ENCODE measurements at places on chromosomes 5 and 9.
A peak's percentile ranks its signal among the peaks of the same experiment; 100 is the strongest.

DNA sequence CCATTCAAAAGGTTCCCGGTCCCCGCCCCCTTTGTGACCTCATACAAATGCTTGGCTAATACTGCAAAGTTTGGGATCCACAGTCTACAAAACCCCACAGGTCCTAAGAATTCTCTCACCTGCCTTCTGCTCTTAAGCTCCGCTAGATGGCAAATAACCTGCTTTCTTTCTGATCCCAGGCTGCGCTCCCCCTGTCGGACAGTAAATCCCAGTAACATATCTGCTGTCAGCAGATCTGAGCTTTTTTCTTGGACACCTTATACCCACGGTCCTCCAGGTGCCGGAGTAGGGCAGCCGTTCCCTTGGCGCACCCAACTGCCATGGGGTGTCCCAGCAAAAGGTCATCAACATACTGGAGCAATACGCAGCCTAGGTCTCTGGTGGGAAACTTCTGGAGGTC lies 39.0 kb upstream of the PPP1R26 start:
- no peak for DNase-seq

GRCh38 chr5:74167206-74167929 lies 473.2 kb downstream of the ENC1 start:
- peak; percentile 72 for DNase-seq

DNA sequence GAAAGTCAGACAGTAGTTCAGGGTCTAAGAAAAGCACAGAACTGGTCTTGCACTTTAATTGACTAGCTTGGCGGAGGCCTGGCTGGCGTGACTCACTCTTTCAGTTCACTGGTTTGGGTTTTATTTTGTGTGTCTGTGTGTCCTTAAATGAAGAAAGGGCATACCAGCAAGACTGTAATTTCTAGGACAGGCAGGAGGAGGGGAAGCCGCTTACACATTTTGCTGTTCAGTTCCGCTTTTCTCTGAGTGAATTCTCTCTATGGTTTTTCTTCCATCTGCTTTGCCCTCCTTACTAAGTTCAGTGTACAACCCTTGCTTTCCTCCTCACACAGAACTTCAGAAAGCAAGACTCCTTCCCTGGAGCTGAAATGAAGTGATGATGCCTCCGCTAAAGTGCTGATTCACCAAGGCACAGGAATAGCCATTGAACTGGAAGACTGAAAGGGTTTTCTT lies 150.8 kb downstream of the MEF2C start:
- no peak for DNase-seq

GRCh38 chr5:35331956-35332950 lies 102.0 kb upstream of the PRLR start:
- no peak for DNase-seq

- no peak for DNase-seq
Observed at GRCh38 chr9:104841601-104842141, 77.7 kb downstream of the NIPSNAP3B start.

- DNase-seq: peak; percentile 45
Observed at GRCh38 chr9:70043689-70044489, at the start of gene MAMDC2. Gene MAMDC2 (plus strand): TSS chr9:70043848. CDS start chr9:70044198, 350 bp downstream.

- no peak for DNase-seq
Observed at GRCh38 chr5:158881091-158881880, 218.4 kb downstream of the EBF1 start.

DNA sequence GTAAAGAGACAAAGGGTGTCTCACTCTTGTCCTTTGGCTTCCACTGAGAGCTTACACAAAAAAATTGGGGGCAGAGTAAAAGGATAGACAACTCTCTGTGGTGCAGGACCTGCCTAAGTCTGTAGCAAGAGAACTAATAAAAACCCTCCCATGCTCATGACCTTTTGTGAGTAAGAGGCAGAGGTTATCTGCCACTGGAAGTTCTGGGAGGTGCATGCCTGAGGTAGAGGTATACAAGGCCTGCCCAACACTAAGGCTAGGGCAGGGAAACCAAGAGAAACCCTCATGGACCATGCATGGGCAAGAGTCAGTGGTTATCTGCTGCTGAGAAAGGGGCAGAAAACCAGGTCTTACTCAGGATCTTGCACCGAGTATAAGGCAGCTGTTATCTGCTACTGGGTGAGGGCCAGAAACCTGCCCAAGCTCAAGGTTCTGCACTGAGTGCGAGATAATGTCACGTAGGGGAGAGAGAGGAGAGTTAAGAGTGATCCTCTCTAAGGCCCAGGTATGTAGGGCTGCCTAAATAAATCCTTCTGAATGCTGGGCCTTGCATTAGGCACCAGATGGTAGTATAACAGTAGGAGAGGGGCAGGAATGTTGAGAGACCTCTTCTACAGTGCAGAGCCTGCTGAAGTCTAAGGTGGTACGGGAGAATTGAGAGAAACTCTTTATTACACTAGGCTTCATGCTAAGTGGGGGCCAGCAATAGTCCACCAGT lies 143.4 kb downstream of the MACROH2A1 start:
- DNase-seq: no peak

- DNase-seq: peak; percentile 94
Observed at GRCh38 chr5:139262742-139263445, 30.6 kb upstream of the MATR3 start.

DNA sequence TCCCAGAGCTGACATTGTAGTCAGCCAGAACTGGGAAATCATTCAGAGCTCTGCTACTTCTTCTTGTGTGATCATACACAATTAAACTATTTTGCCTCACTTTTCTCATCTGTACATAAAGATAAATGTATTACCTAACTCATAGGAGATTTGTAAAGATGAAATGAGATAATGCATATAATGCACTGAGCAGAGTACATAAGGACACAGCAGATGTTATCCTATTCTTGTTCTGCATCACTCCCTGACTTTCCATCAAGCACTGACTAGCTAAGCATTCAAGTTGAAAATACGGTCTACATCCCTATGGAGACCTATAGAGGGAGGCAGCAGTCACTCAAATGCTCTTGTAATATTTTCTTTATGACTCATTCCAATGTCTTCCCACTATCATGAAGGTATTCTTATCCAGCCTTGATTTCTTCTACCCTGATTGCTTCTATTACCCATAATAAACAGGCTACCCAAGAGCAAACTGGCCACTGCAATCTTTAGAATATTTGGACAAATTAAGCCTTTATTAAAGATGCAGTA lies 16.3 kb upstream of the PRR16 start:
- DNase-seq: no peak

GRCh38 chr9:5040730-5041389 lies 55.8 kb downstream of the JAK2 start:
- DNase-seq: no peak

GRCh38 chr9:69180670-69181069 lies 6.6 kb downstream of the TJP2 start:
- peak; percentile 99 for DNase-seq

GRCh38 chr9:127200106-127200862 lies 64.3 kb upstream of the GARNL3 start:
- no peak for DNase-seq

GRCh38 chr5:11174591-11174990 lies 413.6 kb upstream of the DAP start:
- DNase-seq: no peak

DNA sequence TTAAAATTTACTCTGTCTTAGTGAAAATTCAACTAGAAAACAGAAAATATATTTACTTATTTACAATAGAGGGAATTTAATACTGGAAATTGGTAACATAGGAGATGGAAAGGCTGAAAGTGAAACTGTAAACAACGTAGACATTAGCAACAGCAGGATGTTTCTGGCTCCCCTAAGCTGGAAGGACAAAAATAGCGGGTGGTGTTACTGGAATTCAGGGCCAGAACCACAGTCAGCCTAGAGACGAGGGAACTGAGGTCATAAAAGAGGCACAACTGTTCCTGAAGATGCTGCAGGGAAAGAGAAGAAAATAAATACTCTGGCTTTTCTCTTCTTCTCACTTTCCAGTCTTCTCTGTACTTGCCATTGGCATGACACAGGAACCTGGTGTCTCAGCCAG lies 80.4 kb upstream of the NIPBL start:
- DNase-seq: no peak

- no peak for DNase-seq
Observed at GRCh38 chr9:96494215-96494800, 44.3 kb downstream of the HABP4 start.

DNA sequence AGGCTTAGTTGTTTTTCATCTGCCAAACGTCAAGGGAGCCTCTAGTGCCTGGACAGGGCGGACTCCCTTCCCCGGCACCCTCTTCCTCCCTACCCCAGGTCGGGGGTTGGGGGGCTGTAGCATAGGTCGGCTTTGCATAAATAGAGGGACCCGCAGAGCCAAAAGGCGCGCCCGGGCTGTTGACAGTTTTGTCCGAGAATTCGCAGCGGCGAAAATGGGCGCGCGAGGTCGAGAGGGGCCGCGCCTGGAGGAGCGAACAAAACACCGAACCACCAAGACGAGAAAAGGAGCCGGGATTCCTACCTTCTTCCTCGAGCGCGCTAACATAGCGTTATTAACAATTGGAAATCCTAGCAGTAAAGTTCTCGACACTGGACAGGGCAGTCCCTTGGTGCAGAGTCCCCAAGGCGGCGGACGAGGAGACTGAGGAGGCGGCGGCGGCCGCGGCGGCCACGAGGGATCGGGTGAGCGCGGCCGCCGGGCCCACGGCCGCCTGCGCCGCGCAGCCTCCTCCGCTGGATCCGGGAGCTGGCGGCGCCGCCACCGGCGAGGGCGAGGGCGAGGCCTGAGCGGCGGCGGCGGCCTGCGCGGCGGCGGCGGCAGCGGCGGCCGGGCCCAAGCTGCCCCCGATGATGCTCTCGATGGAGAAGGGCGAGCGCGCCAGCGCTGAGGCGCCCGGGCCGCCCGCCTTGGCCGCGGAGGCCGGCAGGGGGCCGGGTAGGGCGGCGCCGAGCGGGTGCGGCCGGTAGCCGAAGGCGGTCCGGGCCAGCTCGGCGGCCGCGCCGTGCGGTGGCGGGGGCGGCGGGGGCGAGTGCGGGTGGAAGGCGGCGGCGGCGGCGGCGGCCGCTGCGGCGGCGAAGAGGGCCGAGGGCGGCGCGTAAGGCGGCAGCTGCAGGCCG lies 1.7 kb downstream of the FOXD1 start:
- DNase-seq: no peak

DNA sequence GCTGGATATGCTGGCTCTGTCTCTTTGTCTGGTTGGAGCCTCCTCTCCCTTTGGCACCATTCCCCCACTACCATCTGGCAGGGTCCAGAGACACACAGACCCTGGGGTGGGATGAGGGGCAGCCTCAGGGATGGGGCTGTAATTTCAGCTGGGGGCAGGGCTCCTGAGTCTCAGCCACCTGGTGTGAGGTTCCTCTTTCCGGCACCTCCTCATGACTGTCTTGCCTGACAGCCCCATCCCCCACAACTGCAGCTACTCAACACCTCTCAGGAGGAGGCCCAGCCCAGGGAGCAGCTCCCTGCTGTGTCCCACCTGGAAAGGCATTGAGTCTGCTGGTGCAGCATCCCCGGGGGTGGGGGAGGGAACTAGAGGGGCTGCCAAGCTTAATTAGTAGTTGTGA lies 11.7 kb upstream of the RPS14 start:
- DNase-seq: no peak

DNA sequence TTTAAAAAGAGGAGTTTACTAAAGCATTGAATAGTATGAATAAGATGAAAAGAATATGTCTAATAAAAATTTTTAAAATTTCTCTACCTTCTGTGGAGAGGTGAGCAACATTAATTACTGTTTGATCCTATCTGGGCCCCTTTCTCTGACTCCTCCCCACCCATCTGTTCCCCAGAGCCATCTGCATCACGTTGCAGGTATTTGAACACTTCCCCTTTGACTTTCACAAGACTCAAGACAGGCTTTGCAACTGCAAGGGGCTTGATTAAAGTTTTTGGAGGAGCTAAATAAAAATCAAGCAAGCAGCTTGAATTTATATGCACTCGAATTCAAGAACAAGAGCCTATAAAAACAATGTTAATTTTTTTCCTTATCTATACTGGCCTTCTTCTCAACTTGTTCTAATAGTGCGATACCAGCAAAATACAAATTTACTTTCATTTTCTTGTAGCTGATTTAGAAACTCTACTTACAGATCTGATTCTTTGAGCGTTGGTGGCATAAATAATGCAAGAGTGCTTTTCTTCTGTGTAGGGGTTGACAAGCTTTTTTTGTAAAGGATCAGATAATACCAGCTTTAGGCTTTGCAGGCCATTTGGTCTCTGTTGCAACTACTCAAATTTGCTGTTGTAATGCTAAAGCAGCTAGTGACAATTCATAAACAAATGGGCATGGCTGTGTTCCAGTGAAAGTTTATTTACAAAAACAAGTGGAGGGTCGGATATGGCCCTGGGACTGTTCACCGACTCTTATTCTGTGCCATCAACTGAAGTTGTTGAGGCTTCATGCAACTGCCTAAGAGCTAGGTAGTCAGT lies 21.2 kb downstream of the TXNDC8 start:
- DNase-seq: no peak

DNA sequence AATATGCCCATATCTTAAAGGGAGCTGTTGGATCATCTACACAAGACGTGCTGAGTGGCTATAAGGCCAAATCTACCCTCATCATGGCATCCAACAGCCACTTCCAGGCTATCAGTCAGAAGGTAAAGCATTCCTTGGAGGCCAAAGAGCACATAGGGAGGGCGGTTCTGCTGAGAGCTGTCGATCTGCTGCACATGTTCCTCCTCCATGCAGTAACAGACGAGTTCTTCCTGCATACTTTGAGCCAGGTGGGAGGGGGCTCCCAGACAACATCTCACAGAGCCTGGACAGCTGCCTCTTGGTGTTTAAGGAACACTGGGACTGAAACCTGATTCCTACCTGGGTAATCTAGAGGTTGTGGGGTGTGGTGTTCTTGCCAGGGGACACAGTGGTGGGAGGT lies 93.3 kb upstream of the RAI14 start:
- no peak for DNase-seq

GRCh38 chr5:36378551-36378950 lies 76.8 kb upstream of the RANBP3L start:
- no peak for DNase-seq

DNA sequence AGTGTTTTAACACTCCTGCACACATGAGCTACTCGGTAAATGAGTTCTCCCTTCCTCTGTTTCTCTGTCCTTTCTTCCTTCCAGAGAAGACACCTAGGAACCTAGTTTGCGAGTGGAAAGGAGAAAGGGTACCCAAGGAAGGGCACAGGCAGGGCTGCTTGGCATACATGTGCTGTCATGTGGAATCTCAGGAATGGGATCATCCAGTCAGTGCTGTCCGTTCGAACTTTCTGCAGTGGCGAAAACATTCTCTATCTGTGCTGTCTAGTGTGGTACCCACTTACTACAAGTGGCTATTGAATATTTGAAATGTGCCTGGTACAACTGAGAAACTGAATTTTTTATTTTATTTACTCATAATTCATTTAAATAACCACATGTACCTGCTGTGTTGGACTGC lies 28.0 kb downstream of the NLN start:
- DNase-seq: no peak

GRCh38 chr5:43171926-43172325 lies 20.1 kb upstream of the NIM1K start:
- peak; percentile 26 for DNase-seq
